Suprapubic skin (tissue), 4 donors: ENCODE measurements at places on chromosomes 3 and 15.

GRCh38 chr3:126440709-126440995, 35.0 kb downstream of the ZXDC start:
- no peak for DNase-seq

GRCh38 chr3:151998744-151999143, 125.3 kb downstream of the SUCNR1 start:
- no peak for DNase-seq

- DNase-seq, result no peak
Measured at GRCh38 chr15:85116925-85117646, 135.4 kb downstream of the PDE8A start.

DNA sequence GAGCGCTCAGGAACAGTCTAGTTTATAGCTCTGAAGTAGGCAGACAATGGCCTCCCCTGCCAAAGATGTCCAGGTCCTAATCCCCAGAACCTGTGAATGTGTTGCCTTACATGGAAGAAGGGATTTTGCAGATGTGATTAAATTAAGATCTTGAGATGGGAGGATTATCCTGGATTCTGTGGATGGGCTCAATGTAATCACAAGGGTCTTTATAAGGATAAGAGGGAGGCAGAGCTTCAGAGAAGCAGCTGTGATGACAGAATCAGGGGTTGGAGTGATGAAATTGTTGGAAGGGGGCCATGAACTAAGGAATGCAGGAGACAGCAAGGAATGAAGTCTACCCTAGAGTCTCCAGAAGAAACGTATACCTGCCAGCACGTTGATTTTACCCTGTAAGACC, 14.0 kb upstream of the GK5 start:
- DNase-seq, result no peak

DNA sequence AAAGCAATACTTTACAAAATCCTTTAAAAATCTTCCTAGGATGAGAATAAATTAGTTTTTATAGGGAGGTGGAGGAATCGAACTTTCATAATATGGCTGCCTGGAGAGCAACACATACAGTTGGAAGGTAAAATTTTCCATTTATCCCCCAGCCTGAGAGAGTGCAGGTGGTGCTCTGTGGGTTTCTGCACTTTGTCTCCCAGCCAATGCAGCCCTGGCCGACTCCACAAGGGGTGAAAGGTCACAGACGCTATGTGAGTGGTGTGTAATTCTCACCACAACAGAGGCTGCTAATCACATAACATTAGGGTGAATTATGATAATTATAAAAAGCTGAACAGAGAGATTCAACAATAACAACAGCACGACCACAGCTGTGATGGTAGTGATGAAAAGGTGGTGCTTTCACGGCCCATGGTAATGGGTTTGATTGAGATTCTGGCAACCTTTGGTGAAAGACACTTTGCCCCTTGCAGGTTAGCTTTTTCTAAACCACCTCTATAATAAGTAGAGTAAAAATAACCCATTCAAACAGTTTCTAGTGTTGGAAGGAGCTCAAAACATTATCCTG, 30.1 kb upstream of the NANOGP8 start:
- no peak for DNase-seq

DNA sequence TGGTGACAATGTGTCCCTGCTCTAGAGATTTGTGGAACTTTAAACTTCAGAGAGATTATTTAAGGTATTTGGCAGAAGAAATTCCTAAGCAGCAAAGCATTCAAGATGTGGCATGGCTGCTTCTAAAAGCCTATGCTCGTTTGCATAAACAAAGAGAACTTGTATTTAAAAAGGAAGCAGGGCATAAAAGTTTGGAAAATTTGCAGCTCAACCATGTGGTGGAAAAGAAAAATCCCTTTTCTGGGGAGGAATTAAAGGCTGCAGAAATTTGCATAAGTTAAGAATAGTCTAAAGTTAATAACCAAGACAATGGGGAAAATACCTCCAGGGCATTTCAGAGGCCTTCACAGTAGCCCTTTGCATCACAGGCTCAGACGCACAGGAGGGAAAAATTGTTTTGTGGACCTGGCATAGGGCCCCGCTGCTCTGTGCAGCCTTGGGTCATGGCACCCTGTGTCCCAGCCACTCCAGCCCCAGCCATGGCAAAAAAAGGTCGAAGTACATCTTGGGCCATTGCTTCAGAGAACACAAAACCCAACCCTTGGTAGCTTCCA, 1109.1 kb downstream of the OTOL1 start:
- no peak for DNase-seq

DNA sequence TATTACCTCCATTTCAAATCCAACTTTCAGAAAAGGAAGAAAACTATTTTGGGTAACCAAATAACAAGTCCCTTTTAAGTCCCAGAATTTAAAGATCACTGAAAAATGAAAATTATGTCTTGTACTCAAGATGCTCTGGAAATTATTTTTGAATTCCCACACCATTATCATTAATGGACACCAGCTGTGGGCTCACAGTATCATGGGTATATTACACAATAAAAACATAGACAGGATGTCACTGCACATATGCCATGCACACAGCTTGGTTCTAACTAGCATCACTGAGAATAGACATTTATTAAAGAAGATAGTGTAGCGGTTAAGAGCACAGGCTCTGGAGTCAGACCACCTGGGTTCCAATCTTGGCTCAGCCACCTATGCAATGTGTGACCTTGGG, 130.4 kb downstream of the FRMD5 start:
- DNase-seq, result no peak

- DNase-seq, result no peak
Measured at GRCh38 chr3:102532901-102533300, 98.1 kb downstream of the ZPLD1 start.

GRCh38 chr3:117820658-117821299, 1111.2 kb downstream of the TUSC7 start:
- no peak for DNase-seq

GRCh38 chr3:108320746-108321350, 24.5 kb downstream of the HHLA2 start:
- no peak for DNase-seq

DNA sequence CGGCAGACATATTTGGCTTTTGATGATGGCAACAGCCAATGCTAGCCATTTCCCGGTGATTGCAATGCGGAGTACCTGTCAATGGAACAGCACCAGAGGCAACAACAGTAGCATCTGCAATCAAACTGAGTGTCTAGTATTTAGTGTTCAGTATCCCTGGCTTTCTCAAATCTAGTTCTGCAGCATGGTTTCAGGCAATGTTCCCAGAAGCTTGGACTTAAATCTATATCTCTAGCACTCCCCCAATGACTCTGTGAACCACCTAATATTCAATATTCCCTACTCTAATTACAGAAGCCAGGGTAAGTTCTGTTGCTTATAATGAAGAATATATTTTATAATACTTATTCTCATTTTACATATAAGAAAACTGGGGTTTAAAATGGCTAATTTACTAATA, 48.2 kb downstream of the TBL1XR1 start:
- DNase-seq, result no peak

DNA sequence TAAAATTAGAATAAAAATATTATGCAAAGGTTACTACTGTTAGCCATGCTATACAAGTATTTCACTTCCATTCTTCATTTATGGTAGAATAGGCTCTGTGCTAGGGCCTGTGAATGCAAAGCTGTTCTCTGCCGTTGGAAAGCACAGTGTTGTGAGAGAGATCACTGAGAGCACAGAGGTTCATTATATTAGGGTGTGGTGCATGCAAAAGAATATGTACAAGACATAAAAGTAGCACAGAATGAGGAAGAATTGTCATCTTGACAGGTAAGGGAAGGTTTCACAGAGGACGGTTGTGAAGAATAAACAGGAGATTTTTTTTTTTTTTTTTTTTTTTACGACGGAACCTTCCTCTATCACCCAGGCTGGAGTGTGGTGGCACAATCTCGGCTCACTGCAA, 25.2 kb upstream of the FNDC3B start:
- DNase-seq, result no peak

GRCh38 chr3:152610622-152611021, 224.3 kb upstream of the P2RY1 start:
- no peak for DNase-seq

GRCh38 chr3:47186285-47186684, 22.4 kb upstream of the SETD2 start:
- no peak for DNase-seq

- no peak for DNase-seq
Measured at GRCh38 chr15:74275957-74276356, 39.8 kb downstream of the CCDC33 start.

GRCh38 chr3:119635719-119636118, 24.7 kb downstream of the POPDC2 start:
- no peak for DNase-seq
